Activated T-helper 1 cell treated with anti-CD3 and anti-CD28 coated beads, Interleukin-12 subunit alpha, Interleukin-12 subunit beta, Interleukin-2, Interleukin-4 antibody, amounts not matched to agents 30 ng/mL and 10 ng/mL and 1 ng/mL, durations not matched to agents 14 hours and 24 hours and 36 hours (primary cell): ENCODE measurements at places on chromosomes 3 and 15.

- DNase-seq = no peak
These were observed 15.1 kb downstream of the ABI3BP start for GRCh38 chr3:100978011-100978659.

DNA sequence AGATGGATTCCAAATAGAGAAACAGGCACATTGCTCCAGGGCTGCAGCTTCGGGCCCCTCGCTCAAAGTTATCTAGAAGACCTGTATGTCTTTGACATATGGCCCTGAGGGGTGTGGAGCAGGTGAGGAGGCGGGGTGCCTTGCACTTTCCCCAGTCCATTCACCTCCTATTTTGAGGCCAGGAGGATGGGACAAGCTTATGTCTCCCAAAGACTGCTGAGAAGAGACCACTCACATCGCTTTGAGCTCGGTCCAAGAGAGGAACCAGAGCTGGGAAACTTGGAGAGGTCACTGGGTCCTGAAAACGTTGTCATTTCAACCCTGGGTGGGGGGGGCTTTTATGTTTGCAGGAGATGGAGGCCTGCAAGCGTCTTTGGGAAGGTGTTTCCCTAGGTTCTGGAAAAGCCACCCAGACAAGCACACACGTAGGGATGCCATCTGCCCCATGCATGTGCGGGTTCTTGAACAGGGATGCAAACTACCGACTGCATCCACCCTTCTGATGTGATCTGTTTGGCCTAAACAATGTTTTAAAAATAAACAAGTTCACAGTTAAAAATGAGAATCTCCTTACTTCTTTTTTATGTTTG lies 33.7 kb upstream of the SYNM start:
- DNase-seq = no peak

- DNase-seq = no peak
These were observed 213.1 kb downstream of the OSBPL10 start for GRCh38 chr3:31767920-31768319.

- DNase-seq = peak; percentile 37
These were observed 42.3 kb downstream of the KLHL6 start for GRCh38 chr3:183513046-183513706.

DNA sequence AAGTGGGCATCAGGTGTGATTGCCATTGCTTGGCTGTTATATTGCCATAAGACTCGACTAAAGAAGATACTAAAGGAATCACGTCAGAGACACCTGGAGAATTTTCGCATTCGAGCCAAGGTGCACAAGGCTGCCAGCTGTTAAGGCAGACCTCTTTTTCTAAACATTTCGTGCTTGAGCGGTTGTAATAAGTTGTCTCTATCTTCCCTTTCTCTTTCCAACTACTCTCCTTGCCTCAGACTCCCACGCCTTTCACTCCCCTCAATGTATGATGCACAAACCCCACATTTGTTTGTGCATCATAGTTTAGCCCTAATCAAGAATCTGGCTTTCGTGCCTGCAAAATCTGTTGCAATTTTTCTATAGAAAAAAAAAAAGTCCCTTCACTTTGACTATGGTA lies 118.0 kb downstream of the IQCH start:
- DNase-seq = no peak

- no peak for DNase-seq
These were observed 112.2 kb downstream of the FBLN2 start for GRCh38 chr3:13661121-13661520.

DNA sequence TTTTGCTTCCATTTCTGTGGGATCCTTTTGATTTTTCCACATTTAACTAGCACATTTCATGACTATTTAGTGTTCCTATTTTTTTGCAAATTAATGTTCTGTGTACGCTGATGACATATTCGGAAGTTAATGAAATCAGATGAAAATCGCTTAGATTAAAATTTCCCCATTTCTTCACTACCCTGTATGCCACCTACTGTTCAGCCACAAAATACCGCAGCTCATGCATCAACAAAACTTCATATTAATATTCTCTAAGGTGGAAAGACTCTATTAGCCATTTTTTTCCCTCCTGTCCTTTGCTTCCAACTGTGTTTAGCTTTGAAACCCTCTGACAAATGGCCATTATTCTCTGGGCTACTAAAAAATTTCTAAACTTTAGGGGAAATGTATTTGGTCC lies 300.6 kb downstream of the MECOM start:
- no peak for DNase-seq

GRCh38 chr15:83694015-83694414 lies 40.1 kb downstream of the ADAMTSL3 start:
- DNase-seq = no peak

DNA sequence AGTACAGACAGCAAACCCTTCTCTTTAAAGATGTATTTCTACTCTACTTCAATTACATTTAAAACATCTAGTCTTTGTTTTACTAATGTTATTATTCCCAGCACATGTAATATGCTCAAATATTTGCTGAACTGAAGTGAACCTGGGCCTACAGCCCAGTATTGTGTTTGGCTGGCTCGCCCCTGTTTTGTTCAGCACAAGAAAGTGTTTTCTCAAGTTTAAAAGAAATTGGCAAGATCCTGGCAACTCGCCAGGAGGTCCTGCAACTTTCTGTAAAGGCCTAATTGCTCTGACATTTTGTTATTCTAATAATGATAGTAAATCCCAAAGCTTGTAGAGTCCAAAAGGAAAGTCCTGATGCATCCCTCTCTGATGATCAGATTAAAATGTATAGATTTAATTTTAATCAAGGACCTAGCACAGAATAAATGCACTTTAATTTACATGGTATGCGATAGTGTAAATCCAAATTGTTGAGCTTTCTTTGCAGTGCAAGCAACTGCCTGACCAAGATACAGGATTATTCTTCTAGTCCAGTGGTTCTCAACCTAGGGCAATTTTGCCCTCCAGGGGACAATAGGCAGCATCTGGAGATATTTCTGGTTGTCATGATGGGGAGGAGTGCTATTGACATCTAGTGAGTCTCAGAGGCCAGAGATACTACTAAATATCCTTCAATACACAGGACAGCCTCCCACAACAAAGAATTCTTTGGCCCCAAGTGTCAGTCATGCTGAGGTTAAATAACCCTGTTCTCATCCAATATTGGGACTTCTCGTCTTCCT lies 35.7 kb upstream of the TMOD3 start:
- DNase-seq = no peak

DNA sequence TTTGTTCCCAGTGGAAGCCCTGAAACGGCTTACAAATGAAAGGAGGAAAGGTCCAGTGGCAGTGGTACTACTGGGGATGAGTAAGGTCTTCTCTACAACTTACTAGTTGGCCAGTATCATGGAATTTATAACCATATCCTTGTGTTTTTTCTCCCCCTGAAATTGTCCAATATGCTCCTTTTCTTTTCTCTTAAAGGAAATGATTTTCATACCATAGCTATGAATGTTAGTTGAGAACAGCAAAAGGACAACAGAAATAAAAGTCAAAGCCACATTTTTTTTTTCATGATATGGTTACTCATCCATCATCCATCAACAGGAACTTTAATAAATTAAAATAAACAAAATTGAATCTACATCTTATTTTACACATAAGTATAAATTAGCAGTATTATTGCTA lies 450.4 kb downstream of the MFSD1 start:
- DNase-seq = no peak

DNA sequence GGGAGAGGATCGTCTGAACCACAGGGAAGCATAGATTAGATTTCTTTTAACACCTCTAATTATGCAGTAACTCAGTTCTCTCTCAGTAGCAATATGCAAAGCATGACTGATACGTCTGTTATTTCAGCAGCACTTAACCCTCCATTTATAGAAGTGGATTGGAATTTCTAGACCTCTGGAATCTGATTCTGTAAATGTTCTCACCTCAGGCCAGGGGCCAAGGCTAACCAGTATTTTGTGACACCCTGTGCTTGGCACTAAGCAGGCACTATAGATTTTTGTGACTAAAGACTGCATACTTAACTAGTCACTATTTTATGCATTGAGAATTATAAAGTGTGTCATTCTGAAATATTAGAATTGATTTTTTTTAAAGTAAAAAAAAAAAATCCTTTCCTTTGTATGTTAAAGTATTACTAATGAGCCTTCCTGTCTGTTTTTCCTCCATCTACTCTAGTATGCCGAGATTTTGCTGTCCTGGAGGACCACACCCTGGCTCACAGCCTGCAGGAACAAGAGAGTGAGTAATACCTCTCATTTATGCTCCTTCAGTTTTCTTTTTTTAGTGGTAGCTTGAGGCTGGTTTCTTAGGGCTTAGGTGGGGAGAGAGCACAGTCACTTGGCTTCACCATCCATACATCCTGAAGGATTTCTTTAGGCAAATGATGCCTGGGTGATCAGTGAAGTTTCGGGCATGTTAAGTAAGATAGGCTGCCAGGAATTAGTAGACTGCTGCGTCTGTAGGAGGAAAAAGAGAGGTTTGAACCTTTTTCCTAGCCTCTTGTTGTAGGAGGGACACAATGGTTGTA lies 26.5 kb upstream of the UTS2B start:
- no peak for DNase-seq

DNA sequence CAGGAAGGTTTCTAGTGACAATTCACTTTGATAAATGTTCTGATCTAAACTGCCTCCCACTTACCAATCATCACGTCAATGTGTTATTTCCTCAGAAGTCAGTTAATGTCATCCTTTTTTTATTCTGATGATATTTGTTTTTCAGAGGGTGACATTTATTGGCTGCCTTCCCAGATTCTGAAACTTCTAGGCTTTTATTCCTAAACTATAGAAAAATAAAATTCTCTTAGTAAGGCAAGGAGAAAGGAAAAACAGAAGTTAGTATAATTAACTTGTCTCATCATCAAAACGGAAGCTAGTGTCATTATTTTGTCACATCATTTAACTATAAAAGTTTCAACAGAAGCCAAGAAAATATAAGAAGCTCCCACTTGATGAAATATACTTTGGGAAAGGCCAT lies 100.0 kb upstream of the C3orf80 start:
- no peak for DNase-seq

- DNase-seq = no peak
These were observed 326.4 kb downstream of the GBE1 start for GRCh38 chr3:81435050-81435449.

- DNase-seq = no peak
These were observed 43.0 kb upstream of the MYRIP start for GRCh38 chr3:39766433-39766832.

DNA sequence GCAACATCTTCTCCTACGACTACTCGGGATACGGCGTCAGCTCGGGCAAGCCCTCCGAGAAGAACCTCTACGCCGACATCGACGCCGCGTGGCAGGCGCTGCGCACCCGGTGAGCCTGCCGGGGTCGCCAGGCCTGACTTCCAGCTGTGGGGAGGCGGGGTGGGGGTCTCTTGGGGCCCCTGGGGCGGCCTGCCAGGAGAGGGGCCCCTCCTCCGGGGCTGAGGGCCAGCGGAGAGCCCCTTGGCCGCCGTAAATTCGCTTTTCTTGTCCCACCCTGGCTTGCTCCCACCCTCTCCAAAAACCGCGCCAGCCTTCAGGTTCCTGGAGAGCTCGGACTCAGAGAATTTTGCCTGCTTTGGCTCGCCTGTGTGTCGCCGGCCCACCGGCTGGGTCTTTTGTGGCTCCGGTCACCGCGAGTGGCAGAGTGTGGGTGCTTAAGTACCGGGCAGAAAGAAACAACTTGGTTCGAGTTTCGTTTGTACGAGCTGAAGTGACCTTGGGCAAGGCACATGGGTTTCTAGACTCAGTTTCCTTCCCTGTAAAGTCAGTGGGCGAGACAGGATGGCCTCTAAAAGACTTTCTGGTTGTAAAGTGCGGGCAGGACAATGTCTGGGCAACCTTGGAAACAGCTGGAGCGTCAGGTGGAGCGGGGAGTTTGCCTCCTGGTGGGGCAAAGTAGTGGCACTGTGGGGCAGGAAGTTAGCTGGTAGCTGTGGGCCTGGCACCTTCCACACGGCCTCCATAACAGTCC lies 976 bp downstream of the ABHD17C start:
- no peak for DNase-seq

- DNase-seq = no peak
These were observed 32.5 kb upstream of the TM4SF4 start for GRCh38 chr3:149442043-149442442.

GRCh38 chr3:135137296-135137695 lies 342.2 kb downstream of the EPHB1 start:
- no peak for DNase-seq

- no peak for DNase-seq
These were observed 46.9 kb downstream of the FAM43A start for GRCh38 chr3:194732617-194733016.

DNA sequence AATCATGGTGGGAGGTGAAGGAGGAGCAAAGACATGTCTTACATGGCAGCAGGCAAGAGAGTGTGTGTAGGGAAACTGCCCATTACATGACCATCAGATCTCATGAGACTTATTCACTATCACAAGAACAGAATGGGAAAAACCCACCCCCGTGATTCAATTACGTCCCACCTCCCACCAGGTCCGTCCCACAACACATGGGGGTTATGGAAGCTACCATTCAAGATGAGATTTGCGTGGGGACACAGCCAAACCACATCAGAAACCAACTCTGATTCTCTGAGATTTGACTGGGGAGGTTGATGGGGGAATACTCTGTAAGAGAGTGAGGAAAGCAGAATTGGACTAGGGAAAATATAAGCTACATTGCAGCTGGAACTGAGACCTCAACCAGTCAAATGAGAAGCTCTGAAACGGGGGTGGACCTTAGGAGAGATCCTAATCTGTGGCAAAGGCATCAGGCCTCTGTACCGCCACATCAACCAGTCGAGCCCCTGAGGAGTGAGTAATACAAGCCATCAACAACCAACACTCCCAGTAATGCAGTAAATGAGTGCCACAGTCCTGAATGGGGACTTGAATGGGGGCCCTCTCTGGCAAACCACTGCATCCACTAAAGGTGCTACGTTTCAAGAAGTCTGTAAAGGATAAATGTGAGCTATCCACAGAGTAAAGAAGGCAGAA lies 207.9 kb upstream of the GADL1 start:
- no peak for DNase-seq

- no peak for DNase-seq
These were observed 58.8 kb upstream of the SLC6A11 start for GRCh38 chr3:10757021-10757820.

DNA sequence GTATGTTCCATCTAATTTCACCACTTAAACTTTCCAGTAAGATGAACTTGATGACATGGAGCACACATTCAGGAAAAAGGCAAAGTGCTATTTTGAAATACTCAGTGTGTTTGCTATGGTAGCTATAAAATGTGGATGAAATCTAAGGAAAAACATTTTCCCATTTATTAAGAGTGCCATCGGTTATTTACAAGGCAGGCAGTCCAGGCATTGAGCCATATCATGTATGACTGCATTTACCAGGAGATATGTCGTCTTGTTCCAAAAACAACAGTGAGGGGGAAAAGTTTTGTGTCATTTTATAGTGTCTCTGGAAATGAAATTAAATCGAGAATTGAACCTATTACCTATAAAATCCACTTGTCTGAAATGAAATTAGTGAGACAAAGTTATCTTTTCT lies 13.7 kb downstream of the ANXA2 start:
- no peak for DNase-seq
